B cell (primary cell): ENCODE measurements at places on chromosomes 16 and 17.

GRCh38 chr17:68384471-68384870 is 72.8 kb downstream of the WIPI1 start:
- DNase-seq = no peak

GRCh38 chr16:27461483-27462171 is 59.7 kb downstream of the IL21R start:
- no peak for DNase-seq

- DNase-seq = no peak
Observed at GRCh38 chr17:36743130-36743529, 141.7 kb downstream of the MRM1 start.

- peak; percentile 15 for DNase-seq
Observed at GRCh38 chr17:63138713-63139112, 172.7 kb downstream of the TANC2 start.

- DNase-seq = peak; percentile 3
Observed at GRCh38 chr16:83701494-83701893, 106.3 kb upstream of the HSBP1 start.
